ENCODE measurements at places on chromosomes 16 and 17.

DNA sequence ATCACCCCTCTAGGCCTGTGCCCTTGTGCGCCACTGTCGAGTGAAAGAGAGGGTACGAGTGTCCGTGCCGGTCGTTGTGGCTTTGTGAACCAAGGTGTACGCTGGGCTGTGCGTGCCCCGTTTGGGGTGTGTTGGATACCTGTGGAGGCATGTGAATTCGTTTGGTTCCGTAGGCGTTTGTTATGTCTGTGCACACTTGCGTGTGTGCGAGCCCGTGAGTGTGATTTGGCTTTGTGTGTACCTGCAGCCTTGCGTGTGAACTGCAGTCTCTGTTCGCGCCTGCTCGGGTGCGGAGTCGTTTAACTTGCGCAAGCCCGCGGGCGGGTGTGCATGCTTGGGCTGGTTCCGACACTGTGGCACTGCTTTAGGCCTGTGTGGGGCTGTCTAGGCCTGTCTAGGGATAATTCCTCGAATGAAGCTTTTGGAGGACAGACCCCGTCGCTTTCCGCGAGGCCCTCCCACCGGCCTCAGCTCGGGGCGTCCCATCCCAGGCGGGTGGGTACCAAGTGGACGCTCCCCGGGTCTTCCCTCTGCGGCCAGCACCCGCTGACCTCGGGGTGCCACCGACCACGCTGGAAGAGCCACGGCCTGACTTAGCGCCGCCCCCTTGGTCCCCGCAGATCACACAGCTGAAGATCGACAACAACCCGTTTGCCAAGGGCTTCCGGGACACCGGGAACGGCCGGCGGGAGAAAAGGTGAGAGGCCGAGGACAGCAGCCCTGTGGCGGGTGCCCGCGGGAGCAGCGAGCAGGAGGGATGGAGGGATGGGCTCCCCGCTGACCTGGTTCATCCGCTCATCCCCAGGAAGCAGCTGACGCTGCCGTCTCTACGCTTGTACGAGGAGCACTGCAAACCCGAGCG is 4.4 kb downstream of the TBX2 start:
- no peak for DNase-seq

DNA sequence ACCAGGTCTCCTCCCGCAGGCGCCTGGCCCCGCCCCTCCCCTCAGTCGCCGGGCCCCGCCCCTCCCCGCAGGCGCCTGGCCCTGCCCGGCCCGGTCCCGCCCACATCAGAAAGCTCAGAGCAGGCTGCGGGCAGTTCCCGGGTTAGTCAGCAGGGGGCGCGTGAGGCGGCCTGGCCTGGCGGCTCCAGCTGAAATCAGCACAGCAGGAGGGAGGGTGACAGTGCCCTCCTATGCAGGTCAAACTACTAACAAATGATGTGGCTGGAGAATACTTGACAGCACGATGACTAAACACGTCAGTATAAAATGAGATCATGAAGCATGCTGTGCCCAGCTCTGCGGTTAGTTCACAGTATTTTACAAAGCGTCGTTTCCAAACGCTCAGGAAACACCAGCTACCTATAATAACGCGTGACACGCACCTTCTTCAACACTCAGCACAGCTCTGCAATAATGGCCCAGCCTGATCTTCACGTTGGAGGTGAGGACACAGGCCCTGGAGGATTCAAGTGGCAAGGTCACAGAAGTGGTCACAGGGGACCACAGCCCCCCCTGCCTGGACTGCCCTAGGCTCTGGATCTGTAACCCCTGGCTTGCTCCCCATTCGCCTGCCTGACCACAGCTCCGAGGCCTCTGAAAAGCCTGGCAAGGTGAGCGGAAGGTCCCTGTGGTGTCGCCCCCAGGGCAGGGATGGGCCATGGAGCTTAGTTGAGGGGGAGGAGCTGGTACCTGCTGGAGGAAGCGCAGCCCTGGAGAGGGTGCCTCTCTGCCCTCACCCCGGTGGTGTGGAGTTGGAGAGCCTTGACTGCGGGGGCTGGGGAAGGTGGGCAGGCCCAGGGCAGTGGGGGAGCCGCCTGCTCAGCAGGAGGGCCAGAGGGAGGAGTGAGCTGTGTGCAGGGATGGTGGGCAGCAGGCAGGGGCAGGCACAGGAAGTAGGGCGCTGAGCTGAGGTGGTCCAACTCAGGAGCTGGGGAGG is 81.2 kb downstream of the KCNJ12 start:
- peak; percentile 52 for DNase-seq

DNA sequence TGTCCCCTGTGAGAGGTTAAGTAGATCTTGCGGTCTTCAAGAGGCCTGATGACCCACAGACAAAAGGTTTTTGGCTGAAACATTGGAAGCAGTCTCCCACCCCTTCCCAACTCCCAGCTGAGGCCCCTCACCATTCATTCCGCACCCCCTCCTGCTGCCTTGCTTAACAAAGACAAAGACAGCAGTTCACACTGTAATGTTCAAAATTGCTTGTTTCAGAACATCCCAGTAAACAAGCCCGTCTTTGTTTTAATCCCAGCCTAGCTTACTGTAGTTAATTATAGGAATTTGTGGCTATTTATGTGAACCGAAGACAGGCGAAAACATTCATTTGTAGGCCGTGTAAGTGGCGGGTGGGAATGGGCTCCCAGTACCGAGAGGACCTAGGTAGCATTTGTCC is 55.7 kb downstream of the IRX5 start:
- no peak for DNase-seq

- DNase-seq: no peak
Measured at GRCh38 chr17:80353718-80354275, 61.2 kb upstream of the ENDOV start.

DNA sequence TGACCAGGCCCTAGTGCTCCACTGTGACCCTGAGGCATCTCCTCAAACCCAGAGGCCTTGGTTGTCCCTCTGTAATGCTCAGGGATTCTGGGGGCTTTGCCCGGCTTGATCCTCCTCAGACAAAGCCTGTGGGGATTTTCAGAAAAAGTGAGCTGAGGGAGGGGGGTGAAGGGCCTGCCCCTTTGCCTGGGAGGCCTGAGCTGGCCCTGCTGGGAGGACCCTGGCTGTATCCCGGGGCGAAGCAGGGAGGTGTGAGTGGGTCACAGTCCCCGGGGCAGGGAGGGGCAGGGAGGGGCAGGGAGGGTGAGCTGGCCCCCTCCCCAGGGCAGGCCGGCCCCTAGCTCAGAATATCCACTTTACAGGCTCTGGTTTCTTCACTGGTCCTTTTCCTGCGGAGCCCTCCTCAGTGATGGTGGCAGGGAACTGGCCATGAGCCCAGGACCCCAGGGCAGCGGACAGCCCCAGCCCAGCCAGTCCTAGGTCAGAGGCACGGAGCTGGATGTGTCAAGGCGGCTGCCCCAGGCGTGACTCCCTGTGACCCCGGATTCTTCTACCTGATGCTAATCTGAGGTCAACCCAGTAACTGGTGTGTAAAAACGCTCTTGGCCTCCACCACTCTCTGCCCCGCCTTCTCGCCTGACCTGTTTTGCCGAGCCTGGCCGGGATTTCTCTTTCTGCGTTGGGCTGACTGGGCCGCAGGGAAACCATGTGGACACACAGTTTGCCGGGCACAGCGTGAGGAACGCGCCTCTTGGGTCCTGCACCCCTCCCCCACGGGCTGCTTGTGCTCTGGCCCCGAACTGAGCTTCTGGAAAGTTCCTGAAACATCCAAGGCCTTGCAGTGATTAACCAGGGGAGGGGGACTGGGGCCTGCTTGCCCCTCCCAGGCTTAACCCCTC is 5.8 kb upstream of the FASN start:
- no peak for DNase-seq

- no peak for DNase-seq
Measured at GRCh38 chr16:58485184-58485887, 14.6 kb upstream of the NDRG4 start.

- no peak for DNase-seq
Measured at GRCh38 chr16:77617996-77618395, 104.3 kb upstream of the NUDT7 start.
